Thyroid gland (tissue), 4 donors: ENCODE measurements at places on chromosomes 11 and 22.
A peak's percentile ranks its signal among the peaks of the same experiment; 100 is the strongest.

DNA sequence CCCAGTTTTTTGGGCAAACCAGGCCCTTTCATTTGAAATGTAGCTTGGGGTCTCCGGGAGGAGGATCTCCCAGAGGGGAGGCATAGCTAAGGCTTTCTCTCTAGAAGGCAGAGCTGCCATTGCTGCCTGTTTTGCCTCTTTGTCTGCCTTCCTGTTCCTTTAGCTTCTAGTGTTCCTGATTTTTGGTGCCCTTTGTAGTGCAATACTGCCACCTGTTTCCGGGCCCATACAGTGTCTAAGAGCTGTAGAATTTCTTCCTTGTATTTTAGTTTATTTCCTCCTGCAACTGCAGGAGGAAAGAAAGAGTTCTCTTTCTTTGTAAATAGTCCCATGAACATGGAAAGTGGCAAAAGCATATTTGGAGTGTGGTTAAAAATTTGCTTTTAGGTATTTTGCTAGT lies 19.3 kb upstream of the GLYATL1 start:
- no peak for DNase-seq

- DNase-seq, result peak; percentile 63
These were observed at the start of gene WNT11 for GRCh38 chr11:76206327-76207081. TSS of gene WNT11 (minus strand) at chr11:76206502. CDS start at chr11:76206407, 95 bp downstream.

DNA sequence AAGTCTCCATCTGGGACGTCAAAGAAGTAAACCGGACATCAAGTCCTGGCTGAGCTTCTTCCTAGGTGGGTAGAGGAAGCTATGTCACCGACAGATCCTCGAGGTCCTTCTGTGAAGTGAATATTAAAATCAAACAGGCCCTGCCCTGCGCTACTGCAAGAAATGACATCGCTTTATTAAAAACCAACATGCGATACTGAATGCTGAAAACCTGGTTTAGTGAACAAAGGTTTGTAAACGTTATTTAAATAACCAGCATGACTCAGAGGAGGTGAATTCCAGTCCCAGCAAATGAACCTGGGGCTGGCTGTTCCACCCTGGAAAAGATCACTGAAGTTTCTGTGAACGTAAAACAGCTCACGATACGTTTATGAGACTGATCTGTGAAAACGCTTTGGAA lies 645 bp downstream of the RTCB start:
- DNase-seq, result no peak

DNA sequence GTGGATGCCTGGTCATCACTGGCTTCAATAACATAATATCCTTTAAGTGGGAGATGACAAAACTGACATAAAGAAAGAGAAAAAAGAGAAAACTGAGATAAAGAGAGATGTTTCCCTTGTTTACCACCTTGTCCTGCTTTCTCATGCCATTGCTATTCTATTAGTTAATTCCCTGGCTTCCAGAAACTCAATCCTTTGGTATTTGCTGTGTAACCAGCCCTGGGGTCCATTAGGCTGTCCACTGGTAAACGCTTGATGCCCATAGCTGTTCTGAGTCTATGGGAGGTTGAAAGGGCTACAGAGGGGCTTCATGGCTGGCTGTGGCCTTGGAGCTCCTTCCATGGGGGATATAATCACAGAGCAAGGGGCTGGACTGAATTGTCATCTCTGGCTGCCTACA lies 243.4 kb upstream of the PLET1 start:
- DNase-seq, result no peak

GRCh38 chr22:24133187-24133965 lies 47.9 kb upstream of the SUSD2 start:
- no peak for DNase-seq

GRCh38 chr22:48722661-48723060 lies 1105.0 kb downstream of the BRD1 start:
- no peak for DNase-seq

GRCh38 chr11:86914865-86915519 lies 40.2 kb downstream of the FZD4 start:
- no peak for DNase-seq

DNA sequence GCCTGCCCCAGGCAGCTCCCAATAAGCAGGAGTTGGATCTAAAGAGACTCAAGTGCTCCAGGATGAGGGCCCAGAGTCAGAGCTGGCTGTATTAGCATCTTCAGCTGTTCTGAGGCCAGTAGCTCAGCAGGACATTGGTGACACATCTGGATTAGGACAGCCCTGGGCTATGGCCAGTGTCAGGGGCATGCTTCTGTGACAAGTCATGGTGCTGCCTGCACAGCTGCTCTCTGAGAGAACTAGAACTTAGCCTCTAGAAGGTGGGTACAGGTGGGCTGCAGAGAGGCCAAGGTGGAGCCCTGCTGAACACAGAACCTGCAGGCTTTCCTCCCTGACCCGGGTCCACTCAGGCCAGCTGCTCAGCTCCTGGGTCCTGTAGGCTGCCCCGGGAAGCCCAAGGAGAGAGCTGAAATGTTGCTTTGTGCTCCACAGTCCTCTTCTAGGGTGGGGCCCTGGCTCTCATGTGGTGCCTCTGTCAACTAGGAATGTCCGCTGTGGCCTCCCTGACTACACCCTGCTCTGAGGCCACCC lies 426.9 kb downstream of the SOX6 start:
- DNase-seq, result no peak

DNA sequence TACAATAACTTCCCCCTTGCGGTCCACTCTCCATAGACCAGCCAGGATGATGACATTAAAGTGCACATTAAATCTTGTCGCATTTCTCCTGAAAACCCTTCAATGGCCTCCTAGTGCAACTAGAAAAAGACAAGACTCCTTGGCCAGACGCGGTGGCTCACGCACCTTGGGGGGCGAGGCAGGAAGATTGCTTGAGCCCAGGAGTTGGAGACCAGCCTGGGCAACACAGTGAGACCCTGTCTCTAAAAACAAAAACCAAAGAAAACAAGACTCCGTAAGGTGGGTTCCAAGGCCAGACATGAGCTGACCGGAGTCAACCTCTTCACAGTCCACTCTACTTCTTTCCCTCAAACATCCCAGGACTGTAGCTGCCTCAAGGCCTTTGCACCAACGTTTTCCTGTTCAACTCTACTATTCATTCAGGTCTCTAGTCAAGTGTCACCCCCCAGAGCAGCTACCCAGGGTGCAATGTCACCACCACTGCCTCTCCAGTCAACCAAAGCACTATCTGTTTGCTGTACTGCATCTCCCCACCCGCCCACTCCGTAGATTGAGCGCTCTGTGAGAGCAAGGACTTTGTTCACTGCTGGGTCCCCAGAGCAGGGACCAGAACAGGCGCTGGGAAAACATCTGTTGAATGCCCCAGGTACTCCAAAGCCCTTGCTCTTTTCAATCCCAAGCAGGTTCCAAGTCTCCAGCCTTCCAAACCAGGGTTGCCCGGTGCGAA lies 739 bp downstream of the ZMAT5 start:
- DNase-seq, result peak; percentile 21

- no peak for DNase-seq
These were observed 68.6 kb upstream of the CCND1 start for GRCh38 chr11:69572233-69572860.

GRCh38 chr22:36206255-36206654 lies 4.6 kb upstream of the APOL4 start:
- DNase-seq, result no peak

DNA sequence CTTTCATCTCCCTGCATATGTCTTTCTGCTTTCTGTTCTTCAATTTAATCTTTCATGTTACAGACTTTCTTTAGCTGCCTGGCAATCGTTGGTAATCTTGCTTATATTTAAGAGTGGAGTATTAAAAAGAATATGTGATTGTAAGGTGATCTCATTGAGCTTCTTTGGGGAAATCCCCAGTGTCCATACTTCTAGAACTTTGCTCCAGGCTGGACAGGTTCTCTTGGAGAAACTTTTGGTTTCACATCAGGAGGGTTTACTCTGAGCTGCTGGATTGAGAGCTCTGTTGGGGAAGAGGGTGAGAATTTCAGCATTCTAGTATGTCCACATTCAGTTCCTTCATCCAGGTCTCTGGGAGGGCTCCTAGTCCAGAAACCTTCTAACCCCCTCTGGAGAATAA lies 16.1 kb downstream of the LRRC75B start:
- DNase-seq, result no peak

GRCh38 chr11:32870676-32871075 lies 21.9 kb upstream of the QSER1 start:
- DNase-seq, result peak; percentile 8

- DNase-seq, result no peak
These were observed 6.6 kb downstream of the ZBTB16 start for GRCh38 chr11:114066046-114066648.

- DNase-seq, result no peak
These were observed 5.4 kb upstream of the MAPK8IP1 start for GRCh38 chr11:45879803-45880686.

DNA sequence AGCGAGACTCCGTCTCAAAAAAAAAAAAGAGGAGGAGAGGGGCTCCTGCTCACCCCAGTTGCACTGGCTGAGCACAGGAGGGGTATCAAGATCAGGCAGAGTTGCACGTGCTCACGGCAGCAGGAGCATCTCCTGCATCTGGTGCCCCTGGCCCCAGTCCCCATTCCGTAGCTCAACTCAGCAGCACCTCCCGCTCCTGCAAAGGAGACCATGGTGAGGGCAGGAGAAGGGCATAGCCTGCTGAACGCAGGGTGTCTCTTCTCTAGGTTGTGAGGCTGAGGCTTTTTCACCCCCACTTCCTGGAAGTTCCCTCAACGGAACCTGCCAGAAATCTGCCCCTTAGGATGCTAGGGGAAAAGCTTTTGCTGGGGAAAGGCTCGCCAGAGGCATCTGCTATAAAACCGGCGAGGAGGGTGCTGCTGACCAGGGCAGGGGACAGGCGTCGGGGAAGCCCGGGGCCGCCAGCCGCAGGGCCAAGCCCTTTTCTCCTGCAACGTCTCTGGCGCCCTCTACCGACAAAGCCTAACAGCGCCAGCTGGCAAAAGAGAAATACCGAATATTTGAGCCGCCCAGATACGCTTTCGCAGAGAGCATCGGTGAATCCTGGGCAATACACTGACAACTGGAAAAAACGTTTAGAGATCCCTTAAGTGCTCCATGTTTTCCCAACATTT lies 1.0 kb upstream of the PPP6R2 start:
- peak; percentile 93 for DNase-seq

DNA sequence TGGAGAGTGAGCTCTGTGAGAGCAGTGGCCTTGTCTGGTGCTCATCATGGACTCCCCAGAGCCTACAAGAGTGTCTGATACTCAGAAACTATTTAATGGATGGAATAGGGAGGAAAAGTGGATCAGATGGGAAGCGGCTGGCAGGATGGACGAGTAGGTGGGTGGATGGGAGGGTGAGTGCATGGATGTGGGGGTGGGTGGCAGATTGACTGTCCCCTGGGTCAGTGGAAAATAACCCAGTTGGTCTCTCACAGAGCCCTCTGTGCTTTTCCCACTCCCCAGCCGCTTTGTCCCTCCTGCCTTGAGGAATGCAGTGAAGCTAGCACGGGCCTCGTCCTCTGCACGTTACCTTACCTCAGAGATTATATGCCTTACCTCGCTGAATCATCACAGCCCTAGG lies 5.9 kb downstream of the SPI1 start:
- DNase-seq, result no peak

- DNase-seq, result no peak
These were observed 237.3 kb downstream of the BRD1 start for GRCh38 chr22:49590381-49590780.

GRCh38 chr11:76777305-76777704 lies 5.9 kb upstream of the TSKU start:
- no peak for DNase-seq

GRCh38 chr11:117876341-117877119 lies at the start of gene FXYD6:
TSS of gene FXYD6 (minus strand) at chr11:117876658. CDS start at chr11:117842776, 33,882 bp downstream.
- DNase-seq, result peak; percentile 43

DNA sequence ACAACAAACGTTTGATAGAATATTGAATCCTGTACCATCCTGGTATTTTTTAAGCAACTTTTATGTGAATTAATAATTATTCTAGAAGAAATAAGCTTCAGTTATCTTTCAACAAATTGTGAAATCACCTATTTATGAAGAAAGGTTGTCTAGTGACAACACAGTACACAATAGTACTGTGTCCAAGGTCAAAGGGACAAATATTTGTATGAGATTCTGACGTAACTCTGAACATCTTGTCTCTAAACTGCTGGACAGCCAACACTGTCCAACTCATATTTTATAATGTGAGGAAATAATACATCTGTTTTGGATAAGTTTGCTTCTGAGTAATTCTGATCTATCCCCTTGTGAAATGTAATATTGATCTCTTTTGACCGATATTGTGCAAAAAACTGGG lies 18.9 kb downstream of the CASP5 start:
- DNase-seq, result no peak

DNA sequence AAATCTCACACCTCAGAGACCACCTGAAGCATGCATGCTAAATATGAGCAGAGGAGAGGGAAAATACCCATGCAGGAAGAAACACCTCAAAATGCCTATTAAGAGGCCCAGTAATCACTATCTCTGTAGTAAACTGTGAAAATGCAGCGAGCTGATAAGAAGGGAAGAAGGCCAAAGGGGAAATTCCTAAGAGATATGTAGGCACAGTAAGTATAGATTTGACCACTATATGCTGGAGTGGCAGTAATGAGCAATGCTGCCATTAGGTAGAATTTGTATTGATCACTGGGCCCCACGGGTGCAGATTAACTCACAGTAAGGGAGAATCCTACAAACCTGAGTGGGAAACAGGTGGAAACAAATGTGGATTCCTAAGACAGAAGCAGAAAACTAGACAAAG lies 1813.1 kb upstream of the RAG2 start:
- no peak for DNase-seq

- DNase-seq, result no peak
These were observed 51.4 kb upstream of the DBX1 start for GRCh38 chr11:20211691-20212090.

DNA sequence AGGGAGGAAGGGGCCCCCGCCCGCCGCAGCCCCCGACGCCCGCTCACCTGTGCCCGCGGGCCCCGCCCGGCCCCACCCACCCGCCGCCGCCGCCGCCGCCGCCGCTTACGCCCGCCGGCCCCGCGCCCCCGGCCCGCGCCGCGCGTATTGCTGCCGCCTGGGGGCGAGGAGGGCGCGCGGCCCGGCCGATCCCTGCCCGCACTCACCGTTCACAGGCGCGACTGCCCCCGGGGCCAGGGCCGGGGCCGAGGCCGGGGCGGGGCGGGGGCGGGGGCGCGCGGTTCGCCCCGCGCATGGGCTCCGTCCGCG lies 212 bp downstream of the HRAS start:
- no peak for DNase-seq

DNA sequence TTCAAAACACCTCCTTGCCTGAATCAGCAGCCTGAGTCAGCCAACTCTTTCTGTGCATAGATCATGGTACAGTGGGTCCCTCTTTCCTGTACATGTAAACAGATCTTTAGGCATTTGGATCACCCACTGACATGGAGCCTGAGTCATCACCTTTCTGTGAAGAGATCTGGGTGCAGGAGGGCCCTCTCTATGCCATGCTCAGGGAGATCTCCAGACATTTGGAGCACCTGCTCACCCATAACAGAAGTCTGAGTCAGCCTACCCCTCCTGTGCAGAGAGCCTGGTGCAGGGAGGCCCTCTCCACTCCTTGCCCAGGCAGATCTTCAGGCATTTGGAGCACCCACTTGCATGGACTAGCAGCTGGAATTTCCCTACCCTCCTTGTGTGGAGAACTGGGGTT lies 56.2 kb upstream of the GLYAT start:
- DNase-seq, result no peak

DNA sequence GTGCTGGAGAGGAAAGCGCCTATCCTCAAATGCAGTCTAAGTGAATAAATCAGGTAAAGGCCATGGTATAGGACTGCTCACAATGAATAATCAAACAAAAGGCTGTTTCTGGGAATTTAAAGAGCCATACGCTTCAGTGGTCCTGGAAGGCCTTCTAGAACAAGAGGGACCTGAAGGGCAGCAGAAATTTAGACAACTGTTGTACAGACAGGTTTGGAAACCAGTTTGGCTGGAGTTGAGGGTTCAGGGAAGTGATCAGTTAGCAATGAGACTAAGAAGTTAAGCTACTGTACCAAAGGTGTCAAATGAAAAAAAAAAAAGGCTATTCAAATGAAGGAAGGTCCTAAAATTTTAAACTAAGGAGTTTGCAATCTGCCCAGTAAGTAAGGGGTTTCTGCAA lies 56.6 kb upstream of the SCUBE2 start:
- DNase-seq, result peak; percentile 36
